ENCODE measurements at places on chromosomes 6 and 20. TPM values are rescaled to one million over a fixed set of nuclear protein-coding genes. Genes with fewer than 3 reads are reported as not detected.

SLC35A1 gene
- 20.7 TPM for total RNA-seq

ACSS1 gene
- total RNA-seq: 124 TPM

GRCh38 chr6:134949927-134950326, at the start of gene ALDH8A1:
Gene ALDH8A1, minus strand, starts transcription at chr6:134950101. Its CDS starts 48 bp downstream, at chr6:134950053.
- H3K36me3 ChIP-seq: no peaks in the 10 kb centered on the region
- H3K27me3 ChIP-seq: no peaks in the 10 kb centered on the region
- no peak within 1 kb of the TSS for H3K27ac ChIP-seq

DNA sequence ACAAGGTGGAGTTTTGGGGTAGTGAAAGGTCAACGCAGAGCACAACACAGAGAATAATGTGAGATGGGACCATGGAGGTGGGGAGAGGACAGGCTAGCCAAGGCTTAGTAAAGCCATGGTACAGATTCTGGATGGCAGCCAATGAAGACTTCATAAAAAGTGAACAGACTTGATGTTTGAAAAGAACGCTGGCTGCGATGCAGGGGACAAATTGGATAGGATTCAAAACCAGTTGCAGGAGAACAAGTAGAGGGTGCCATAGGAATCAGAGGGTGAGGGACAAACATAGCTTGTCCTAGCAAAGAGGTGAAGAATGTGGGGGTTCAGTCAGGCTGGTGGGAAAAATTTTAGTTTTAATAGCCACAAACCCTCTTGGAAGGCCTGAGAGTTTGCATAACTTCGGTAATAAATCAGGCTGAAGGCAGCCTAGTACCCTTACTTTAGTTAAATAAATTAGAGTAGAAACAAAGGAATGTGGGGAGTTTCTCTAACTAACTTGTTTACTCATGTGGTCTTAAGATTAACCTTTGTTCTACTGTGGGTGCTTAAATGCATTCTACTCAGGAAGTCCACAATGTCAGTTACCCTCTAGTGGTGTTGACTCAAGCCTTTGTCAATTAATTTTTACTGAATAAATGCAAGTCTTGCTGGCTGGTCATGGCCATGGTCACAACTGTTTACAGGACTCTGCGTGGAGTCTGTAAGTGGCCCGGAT, 216.4 kb downstream of the C6orf118 start:
- H3K27me3 ChIP-seq: no peaks in the 10 kb centered on the region
- H3K36me3 ChIP-seq: no peaks in the 10 kb centered on the region
- no peak overlapping the region for H3K4me3 ChIP-seq
- H3K27ac ChIP-seq: no peak overlapping the region
- H3K4me1 ChIP-seq: no peaks in the 10 kb centered on the region
